Thymus (tissue), 14 donors: ENCODE measurements at places on chromosomes 2 and 18.

- DNase-seq = no peak
These were observed 361.5 kb downstream of the LPIN1 start for GRCh38 chr2:12107939-12108338.

DNA sequence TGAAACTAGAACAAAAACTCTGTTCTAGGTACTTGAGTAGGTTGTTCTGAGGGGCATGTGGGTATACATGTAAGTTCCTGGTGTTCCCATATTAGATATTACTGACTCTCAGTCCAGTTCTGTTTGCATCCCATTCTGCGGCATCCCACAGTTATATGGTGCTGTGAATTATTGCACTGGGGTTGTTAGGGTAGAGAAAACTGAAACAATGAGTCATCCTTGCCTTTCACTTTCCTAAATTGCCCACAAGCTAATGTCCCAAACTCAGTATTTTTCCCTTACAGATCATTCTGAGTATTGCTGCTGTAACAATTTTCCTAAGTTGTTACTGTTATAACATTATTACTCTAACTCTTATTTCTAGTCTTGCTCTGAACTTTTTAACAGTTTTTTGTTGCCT, 3.0 kb downstream of the WDR75 start:
- no peak for DNase-seq

- DNase-seq = no peak
These were observed 25.7 kb downstream of the SLC16A14 start for GRCh38 chr2:230043025-230043424.

DNA sequence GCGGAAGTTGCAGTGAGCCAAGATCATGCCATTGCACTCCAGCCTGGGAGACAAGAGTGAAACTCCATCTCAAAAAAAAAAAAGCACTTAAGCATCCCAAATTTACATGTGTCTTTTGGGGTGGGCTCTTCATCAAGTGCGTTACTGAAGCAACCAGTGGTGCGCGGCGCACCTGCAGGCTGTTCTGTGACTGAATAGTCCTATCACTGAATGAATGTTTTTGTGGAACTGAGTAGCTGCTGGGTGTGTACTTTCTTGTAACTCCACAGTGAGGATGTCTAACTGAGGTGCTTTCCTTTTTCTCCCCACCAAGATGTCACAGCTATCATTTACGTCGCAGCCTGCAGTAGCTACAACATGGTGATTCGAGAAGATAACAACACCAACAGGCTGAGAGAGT, 17.0 kb downstream of the CHMP1B start:
- no peak for DNase-seq
